ENCODE measurements at places on chromosomes 12 and 14.

DNA sequence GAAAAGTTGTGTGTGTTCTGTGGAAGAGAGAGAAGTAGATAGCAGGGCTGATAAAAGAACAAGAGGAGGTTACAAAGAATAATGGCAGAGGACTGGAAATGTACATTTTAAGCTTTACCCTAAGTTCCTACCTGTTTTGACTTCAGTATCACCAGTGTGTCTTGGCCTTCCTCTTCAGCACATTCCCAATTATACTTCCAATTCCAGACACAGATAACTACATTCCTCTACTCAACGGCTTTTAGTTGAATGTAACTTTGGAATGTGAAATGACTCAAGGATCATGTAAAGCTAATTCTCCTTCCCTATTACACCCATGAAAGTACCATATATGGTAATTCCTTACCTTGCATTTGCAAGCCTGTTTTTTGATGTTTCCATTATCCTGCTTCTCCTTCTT, 5.0 kb downstream of the MGST1 start:
- DNase-seq = no peak

- DNase-seq = no peak
These were observed 172.8 kb downstream of the KTN1 start for GRCh38 chr14:55752580-55753390.

DNA sequence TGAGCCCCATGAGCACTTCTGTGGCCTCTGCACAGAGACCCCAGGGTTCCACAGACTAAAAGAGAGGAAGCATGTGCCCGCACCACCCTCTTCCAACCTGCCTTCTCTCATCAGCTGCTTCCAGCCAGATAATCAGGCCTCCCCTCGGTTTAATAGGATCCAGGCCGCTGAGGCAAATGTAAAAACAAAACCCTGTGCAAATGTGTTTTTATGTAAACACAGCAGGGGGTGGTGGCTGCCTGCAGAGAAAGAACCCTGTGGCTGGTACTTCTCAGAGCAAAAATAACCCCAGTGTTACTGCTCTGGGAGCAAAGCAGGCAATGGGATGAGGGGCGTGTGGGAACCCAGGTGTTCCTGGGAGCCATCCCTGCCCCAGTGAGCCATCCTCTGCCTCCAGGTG, 46.2 kb downstream of the WSCD2 start:
- DNase-seq = no peak

GRCh38 chr12:60259225-60259624, 663.4 kb downstream of the SLC16A7 start:
- no peak for DNase-seq

GRCh38 chr12:57418255-57418654, 12.6 kb downstream of the R3HDM2 start:
- no peak for DNase-seq

- DNase-seq = peak; percentile 11
These were observed 556 bp downstream of the TIMM9 start for GRCh38 chr14:58426670-58427280.

DNA sequence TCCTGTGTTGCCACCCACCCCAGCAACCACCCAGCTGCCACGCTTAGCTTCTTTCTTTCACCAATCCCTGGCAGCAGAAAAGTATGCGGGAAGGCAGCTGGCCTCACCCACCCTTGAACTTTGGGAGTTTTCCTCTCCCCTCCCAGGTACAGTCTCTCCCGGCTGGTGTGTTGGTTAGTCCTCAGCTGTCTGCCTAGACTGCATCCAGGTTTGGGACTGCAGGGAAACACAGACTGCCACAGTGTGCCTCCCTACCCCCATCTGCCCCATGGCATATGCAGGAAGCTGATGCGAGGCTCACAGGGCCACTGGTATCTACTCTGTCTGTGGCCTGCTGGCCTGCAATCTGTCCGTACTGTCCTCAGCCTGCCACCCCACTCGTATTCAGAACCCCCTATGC, 2.1 kb downstream of the CD9 start:
- no peak for DNase-seq

GRCh38 chr12:57654042-57654441, 21.0 kb upstream of the B4GALNT1 start:
- no peak for DNase-seq

GRCh38 chr14:27184427-27184826, 586.6 kb upstream of the NOVA1 start:
- DNase-seq = no peak

GRCh38 chr12:125983094-125983783, 918.0 kb downstream of the AACS start:
- DNase-seq = no peak

GRCh38 chr12:57031138-57031725, 14.9 kb upstream of the TAC3 start:
- DNase-seq = no peak

GRCh38 chr14:60242429-60242828, 6.6 kb upstream of the PPM1A start:
- no peak for DNase-seq

GRCh38 chr14:106422066-106422465, 895.7 kb downstream of the TMEM121 start:
- DNase-seq = no peak

GRCh38 chr12:124737040-124737419, 126.6 kb downstream of the SCARB1 start:
- no peak for DNase-seq

- DNase-seq = no peak
These were observed 5.4 kb upstream of the CCDC177 start for GRCh38 chr14:69580009-69580577.

GRCh38 chr14:92473261-92473968, 40.2 kb upstream of the RIN3 start:
- no peak for DNase-seq

DNA sequence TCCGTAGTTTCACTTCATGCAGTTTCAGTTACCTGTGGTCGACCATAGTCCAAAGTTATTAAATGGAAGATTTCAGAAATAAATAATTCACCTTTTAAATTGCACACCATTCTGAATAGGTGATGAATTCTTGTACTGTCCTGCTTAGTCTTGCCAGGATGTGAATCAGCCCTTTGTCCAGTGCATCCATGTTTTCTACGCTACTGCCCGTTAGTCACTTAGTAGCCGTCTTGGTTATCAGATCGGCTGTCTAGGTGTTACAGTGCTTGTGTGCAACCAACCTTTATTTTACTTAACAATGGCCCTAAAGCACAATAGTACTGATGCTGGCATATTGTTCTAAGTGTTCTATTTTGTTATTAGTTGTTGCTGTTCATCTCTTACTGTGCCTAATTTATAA, 146.7 kb downstream of the ACSS3 start:
- no peak for DNase-seq

GRCh38 chr12:14186193-14186502, 179.3 kb upstream of the ATF7IP start:
- DNase-seq = no peak

DNA sequence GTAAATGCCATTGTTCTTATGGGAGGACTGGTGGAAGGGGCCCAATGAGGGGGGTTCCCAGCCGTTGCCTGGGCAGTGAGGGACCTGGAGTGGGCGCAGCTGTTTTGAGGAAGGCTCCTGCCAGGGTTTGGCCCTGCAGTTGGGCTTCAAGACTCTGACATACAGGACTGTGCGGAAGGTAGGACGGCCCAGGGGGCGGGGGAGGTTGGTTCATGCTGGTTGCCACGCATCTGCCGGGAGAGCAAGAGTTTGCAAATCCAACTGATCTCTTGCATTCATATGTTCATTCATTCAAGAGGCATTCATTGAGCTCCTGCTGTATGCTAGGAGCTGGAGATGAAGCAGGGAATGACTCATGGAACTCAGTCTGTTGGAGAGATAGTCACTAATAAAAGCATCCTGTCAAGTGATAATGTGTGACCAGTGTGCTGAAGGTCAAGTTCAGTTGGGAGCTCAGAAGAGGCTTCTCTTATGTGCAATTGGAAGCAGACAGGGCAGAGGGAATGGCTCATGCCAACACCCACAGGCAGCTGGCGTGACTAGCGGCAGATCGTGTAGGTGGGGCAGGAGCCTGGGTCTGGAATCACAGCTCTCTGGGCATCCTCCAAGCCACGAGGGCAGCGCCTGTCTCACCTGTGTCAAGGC, 7.8 kb downstream of the SH2B3 start:
- DNase-seq = no peak

DNA sequence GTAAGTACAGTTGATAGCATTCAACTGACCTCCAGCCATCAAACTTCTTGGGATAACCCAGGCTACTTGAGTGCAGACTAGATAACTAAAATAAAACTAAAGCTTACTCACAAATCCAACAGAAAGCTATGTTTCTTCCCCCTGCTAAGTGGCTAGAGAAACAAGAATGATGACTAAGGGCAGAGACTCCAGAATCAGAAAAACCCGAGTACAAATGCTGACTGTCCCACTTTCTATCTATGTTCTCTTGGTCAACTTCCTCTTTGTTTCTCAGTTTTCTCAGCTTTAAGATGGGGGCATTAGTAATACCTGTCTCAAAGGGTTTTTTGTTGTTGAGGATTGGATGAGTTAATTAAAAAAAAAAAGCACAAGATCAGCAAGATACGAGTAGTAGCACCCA, 6.1 kb upstream of the NUAK1 start:
- DNase-seq = no peak

- DNase-seq = no peak
These were observed 8.2 kb downstream of the NOC4L start for GRCh38 chr12:132152411-132152821.

DNA sequence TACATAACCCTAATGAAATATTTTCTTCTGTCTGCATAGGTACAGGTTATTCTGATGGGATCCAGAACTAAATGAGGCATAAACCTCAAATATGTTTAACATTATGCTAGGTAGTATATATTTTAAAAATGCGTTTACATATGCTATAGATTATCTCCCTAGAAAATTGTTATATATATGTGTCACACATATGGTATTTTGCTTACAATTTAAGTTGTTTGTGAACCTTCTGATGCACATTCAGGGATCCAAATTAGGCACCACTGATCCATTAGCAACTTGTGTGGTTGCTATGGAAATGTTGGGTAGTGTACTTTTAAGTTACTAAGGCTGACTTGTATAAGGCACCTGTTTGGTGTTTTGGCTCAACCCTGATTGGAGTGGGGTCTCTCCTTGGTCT, 456.7 kb downstream of the AEBP2 start:
- no peak for DNase-seq

DNA sequence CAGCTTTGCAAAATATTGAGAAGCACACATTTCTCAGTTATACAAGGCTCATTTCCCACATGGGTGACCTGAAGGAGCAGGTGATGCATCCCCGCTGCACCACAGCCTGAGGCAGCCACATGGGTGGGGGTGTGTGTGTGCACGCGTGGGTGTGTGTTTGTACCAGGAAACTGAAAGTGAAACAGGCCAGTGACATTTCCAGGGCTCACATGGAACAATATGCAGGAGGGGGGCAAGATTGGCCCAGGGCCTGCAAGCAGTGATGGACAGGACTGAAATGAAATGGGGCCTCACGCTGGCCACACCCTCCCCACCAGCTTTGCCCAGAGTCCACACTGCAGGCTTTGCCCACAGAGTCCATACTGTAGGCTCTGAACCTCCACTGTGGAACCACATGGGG, 154.2 kb upstream of the PARP11 start:
- DNase-seq = peak; percentile 55

DNA sequence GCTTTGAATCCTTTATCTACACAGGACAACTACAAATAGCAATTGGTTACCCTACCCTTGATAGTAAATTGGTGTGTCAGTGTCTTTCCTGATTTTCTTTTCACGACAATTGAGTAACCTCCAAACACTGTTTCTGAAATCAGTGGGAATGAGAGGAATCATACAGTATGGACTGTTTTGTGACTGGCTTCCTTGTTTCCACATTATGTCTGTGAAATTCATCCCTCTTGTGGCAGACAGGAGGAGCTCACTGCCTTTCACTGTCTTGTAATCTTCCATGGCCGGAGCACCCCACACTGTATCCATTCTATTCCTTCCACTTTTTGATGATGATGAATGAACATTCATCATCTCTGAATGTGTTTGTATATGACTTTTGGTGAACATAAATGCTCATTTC, 164.0 kb upstream of the PZP start:
- DNase-seq = no peak

- DNase-seq = no peak
These were observed 39.0 kb upstream of the SFSWAP start for GRCh38 chr12:131671871-131672270.

DNA sequence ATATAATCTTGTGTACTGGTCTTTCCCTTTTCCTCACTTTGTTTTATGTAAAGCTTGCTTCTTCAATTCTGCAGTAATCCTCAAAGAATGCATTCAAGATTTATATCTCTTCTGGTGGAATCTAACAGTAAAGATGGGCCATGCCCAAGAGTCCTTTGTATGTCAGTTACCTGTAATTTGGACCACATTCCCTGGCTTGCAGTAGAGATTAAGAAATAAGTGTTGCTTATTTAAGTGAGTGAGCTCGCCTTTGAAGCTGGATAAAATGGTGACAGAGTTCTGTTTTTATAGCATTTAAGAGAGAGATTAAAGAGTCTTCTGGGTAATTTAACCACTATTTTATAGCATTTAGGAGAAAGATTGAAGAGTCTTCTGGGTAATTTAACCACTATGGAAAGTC, 262.1 kb upstream of the ATP2B1 start:
- DNase-seq = no peak

- no peak for DNase-seq
These were observed 141.5 kb downstream of the NEDD1 start for GRCh38 chr12:97048421-97049035.

GRCh38 chr14:42806909-42807315, 1200.2 kb downstream of the LRFN5 start:
- no peak for DNase-seq

DNA sequence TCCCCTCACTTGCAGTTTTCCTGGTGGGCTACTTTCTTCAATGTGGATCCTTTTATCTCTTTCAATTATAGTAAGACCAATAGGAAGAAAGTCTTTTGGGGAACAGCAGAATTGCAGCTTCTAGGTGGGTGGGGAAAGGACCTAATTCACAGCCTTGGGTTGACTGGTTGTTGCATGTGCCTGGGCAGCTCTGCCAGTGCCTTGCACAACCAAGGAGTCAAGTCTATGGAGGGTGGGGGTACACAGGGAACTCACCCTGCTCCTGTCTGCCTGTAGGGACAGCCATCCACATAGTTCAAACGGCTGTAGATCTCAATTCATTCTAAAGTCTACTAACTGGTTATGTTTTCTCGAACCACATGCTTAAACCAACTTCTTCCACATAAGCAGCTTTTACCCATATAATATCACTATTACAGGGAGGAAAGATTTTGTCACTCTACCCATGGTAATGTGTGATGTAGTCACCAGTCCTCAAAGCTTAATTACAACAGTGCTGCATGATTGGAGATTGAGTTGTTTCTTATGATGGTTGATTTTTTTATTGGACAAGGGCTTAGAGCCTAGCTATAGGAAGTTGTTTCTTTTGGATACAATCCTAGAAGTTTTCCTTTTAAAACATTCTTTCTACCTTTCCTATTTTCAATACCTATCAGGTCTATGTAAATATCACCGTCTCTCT, 117.7 kb upstream of the FRMD6 start:
- DNase-seq = no peak

- DNase-seq = no peak
These were observed 34.7 kb downstream of the SETD3 start for GRCh38 chr14:99445931-99446330.

DNA sequence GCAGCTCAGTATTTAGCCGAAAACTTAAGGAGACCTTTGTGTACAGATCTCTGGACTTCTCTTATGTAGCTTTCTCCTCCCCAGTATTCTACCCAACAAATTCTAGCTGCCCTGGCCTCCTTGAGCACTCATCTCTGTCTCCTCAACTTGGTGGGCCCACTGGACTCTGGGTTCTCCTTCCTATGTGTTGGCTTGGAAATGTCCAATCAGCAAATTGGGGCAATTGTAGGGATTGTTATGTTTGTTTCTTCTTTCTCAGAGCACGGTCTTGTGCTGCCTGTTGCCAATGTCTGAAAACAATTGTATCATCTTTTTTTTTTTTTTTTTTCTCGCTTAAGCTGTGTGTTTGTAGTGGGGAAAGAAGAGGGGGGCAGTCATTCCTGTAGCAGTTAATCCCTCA, 30.2 kb downstream of the NTN4 start:
- DNase-seq = no peak
